ENCODE measurements at places on chromosomes 6 and 20.

DNA sequence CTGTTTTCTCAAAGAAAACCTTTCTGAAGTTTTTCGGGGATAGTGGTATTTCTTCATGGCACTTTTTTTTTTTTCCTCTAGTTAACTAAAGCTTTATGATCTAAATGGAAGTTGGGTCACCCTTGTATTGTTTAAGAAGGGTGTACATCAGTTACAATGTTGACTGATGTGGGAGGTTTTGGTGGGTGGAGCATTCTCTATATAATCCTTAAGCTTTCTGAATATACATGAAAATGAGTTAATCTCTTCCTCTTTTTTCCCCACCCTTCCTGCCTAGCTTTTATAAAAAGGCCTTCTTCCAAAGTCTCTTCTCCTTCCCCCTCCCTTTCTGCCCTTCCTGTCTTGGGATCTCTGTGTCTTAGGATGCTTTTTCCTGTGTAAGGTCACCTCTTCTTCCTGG, 47.2 kb downstream of the DHX35 start:
- no peak for DNase-seq

DNA sequence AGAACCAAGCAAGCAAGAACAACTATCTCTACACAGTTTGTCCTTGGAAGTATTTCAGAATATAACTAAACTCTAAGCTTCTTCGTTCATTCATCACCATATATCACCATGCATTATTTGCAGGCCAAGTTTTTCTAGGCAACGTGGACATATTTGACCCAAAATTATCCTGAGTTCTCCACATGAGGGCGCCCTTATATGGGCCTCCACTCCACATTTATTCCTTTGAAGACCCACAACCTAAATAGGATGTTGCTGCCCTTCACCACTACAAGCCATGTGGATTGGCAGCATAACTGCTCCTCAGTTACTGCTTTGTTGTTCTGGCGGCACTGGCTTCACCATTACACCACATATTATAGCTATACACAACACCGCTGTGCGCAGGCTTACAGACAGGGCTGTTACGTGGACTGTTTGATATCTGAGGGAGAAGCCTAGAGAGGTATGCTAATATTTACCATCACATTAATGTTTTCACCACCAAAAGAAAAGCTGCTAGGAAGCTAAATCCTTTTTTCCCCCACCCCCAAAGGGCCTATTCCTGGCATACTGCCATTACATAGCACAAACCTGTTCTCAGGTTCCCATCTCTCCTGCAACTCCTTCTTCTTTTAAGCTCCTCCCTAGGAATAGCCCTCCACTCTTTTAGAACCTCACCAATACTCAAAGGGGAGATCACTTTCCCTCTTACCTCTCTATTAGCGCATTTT, 411.7 kb downstream of the C6orf118 start:
- DNase-seq, result peak; percentile 74

- peak; percentile 64 for DNase-seq
Observed at GRCh38 chr20:51014797-51015722, 7.8 kb downstream of the KCNG1 start.

GRCh38 chr6:53162606-53163005, 14.0 kb upstream of the GCM1 start:
- no peak for DNase-seq

DNA sequence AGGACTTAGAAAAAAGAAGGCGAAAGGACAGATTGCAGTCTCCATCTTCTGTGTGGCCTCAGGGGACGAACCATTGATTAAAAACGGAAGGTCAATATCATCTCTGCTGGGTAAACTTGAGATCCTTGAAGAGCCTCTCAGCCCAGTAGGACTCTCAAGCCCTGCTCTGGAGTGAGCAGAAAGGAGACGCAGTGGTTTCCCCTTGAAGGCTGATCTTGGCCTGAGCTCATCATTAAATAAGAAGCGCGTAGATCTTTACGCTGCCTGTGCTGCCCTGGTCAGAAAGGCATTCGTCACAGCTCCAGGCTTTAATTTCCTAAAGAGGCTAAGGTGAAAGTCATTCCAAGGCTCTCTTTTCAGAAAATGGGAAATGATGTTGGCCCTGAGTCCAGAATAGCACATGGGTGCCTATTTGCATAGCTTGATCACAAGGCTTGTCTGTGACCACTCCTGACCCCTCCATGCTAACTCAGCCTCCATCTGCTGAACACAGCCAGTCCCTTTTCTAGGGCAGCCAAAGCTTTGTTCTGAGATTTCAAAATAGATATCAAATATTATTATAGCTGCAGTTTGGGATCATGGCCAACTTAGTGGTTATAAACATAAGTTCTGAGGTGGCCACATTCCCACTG, 29.3 kb upstream of the XRN2 start:
- DNase-seq, result no peak

All from NCI-H345 (cell line).